Stimulated activated CD4-positive, alpha-beta T cell treated with anti-CD3 and anti-CD28 coated beads, Interleukin-12 subunit alpha, Interleukin-12 subunit beta, amount 100 ng/mL, for 4 hours (primary cell): ENCODE measurements at places on chromosomes 12 and 14.

- DNase-seq = no peak
Measured at GRCh38 chr14:54475911-54476310, 12.9 kb downstream of the GMFB start.

GRCh38 chr14:55699131-55700057, 119.4 kb downstream of the KTN1 start:
- DNase-seq = no peak

DNA sequence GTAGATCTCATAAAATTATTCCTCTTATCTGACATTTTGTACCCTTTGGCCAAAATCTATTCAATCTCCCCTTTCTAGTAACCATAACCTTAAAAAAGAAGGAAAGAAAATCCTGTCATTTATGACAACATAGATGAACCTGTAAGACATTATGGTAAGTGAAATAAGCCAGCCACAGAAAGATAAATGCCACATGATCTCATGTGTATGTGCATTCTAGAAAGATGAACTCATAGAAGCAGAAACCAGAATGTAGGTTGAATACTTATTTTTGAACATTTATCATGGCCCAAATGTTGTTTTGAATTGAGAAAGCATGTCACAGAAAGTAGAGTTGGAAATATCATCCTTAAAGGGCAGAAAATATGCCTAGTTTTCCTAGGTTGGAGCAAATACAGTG, 1053.6 kb downstream of the SLC6A15 start:
- DNase-seq = no peak

DNA sequence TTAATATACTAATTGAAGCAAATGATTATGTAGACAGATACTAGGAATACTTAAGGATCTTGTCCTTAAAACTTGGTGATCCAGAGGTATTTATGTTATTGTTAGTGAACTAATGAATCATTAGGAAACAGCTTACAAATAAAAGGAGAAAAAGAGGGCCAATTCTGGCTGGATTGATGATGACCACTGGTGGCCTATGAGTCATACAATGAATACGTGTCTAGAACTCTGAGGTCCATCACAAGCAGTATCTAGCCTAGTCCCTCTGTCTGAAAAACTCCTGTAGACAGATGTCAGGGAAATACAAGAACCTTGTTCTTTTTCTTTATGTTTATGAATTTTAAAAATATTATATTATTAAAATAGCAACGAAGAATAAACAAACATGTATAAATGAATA, 51.7 kb upstream of the RTL1 start:
- no peak for DNase-seq

- no peak for DNase-seq
Measured at GRCh38 chr14:58216544-58216943, 16.6 kb downstream of the ACTR10 start.

DNA sequence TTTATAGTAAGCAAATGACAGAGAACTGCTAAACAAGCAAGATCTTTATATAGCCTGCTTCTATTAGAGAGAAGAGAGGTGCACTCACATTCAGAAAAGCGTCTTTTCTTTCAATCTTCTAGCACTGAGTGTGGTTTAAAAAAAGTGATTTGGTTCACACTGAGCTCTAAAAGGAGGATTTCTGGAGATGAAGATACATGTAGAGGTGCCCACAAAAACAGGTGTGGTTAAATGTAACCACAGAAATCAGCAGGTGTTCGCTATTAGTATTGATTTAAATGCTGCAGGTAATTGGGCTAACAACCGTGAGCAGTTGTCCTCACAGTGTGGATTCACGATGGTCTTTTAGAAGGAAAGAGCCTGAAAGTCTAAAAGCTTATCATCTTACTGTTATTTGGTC, 10.7 kb downstream of the PKP2 start:
- no peak for DNase-seq

DNA sequence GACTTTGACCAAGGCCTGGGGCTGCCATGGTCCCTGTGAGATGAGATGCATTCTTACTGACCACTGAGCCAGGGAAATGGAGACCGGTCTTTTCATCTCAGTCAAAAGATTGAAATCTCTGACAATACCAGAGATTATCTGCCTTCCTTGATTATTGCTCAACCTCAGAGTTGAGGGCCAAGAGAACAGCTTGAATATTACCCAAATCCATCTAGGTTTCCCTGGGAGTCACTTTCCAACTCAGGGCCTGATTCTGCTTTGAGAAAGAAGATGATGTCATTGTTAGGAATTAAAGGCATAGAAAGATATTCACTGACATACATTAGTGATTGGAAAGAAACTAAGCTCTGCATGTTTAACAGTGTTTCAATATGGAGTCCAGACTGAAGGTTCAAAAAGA, 515.9 kb upstream of the TBX3 start:
- DNase-seq = no peak

DNA sequence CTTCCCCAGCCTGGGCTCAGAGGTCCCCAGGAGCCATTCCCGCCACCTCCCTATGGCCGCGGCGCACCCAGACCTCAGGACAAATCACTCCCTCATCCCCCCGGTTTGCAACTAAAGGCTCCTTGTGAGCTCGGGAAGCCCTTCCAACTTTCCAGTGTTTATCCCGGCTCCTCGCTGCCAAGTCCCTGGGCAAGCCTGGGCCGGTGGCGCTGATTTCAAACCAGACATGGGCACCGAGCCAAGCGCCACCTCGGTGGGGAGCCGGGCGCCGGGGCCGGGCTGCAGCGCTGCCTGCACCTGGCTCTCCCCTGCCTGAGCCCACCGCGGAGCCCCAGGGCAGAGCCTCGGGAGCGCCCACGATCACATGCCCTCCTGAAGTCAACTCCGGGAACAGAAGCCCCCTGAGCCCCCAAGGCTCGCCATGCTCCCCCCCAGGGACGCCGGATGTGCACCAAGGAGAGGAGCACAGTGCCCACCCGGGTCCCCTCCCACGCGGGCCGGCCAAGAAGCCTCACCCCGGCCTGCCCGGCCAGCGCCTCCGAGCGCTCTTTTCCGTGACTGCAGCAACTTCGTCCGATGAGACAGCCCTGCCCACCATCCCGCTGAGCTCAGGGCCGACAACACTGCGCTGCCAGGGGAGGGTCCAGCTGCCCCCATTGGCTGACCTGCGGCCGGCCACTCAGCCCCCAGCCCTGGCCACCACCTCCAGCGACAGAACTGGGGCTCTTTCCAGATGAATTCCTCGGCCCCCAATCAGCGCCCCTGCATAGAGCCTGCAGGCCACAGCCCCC, 50.0 kb downstream of the NCOR2 start:
- no peak for DNase-seq

GRCh38 chr14:39492267-39492666, 60.0 kb upstream of the FBXO33 start:
- no peak for DNase-seq

GRCh38 chr14:32601906-32602305, 272.8 kb downstream of the AKAP6 start:
- DNase-seq = no peak

GRCh38 chr14:88563845-88564244, 1.0 kb downstream of the ZC3H14 start:
- no peak for DNase-seq

DNA sequence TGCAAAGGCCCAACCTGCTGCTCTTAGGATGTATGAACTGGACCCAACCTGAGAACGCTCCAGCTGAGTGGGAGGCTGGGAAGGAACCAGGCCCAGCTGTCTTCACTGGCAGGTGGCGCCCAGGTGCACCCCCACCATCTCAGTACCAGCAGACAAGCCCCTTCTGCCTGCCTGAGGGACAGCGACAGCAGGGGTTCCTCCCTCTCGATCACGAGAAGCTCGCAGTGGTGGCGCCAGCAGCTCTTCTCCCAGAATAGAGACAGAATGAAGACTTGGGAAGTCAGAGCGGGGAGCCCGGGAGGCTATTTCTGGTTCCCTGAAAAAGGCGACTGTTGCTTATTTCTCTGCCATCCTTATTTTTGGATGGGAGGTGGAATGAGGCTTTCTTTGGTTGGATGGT, 46.5 kb downstream of the CHGA start:
- no peak for DNase-seq

DNA sequence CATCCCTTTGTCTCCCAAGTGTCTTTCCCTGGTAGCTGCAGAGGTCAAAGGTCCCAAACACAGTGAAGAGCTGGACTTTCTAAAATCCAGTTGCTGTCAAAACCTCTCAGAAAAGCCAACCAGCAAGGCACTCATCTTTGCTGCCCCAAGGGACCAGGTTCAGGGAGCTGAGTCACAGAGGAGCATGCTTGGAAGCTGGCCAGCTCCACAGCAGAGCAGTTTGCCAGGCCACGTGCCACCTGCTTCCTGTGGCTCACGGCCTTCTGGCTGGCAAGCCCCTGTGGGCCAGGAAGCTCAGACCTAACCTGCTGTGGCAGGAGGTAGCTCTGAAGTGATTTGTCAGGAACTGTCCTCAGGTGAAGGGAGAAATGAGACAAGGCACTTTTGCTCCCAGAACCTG, 3.6 kb downstream of the ISCU start:
- peak; percentile 50 for DNase-seq

GRCh38 chr12:3551976-3552725, 61.1 kb downstream of the PRMT8 start:
- DNase-seq = no peak

DNA sequence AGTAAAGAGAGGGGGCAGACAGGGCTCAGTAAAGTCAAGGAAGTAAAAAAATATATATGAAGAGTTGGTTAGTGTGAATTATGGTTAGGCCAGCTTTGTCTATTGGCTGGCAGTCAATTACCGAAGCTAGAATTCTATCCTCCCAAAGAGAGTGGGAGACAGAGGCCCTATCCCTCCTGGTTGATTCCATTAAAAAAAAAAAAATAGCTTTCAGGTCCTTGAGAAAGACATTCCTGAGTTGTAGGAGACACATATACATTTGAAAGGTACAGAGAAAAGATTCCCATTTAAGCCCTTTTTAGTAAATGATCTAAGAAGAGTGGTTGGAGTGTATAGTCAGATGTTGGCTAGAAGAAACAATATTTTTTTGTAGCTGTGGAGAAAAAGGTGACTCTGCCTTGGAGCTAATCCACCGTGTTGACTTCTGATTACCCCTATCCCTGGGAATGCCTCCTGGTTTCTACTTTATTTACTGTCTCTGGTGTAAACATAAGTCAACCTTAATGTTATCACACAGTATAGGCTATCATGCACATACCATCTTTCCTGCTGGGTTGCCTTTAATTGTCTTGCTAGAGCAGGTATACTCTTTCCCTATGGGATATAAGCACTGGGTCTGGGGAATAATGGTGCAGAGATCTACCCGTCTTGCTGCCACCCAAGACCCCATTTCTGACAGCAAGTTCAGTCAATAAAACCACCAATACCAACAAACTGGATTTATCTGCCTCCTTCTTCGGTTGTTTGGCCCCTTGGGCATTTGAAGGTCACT, 859.9 kb upstream of the ATXN7L3B start:
- DNase-seq = no peak

GRCh38 chr14:32233260-32233659, 30.2 kb upstream of the RNU6-8 start:
- no peak for DNase-seq

DNA sequence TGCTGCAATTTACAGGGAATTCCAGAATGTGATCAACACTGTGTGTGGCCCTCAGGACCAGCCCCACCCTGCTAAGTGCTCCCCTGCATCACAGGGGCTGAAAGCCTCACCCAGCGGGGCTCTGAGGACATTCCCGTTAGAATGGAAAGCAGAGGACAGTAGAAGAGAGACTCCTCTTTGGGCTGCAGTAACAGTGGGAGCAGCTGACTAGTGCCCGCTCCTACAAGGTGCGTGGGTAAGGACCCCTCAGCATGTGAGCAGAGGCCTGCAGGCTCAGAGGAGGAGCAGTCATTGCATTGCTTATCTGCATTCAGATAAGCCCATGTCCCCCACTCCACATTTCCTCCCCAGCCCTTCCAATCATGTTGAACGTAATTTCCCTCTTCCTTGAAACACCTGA, 120.1 kb downstream of the ITPR2 start:
- no peak for DNase-seq
